ENCODE measurements at places on chromosomes 16 and 17.

DNA sequence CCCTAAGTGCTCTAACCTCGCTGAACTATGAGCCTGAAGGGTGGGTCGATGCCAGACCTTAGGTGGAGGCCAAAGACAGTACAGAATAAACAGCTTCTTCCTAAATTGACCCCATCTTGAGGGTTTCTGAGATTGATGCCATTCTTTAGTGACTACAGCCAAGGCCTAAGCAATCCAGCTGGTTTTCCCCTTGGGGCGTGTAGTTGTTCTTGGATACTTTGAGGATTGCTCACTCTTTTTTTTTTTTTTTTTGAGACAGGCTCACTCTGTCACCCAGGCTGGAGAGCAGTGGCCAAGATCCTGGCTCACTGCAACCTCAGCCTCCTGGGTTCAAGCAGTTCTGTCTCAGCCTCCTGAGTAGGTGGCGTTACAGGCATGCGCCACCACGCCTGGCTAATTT, 2.0 kb downstream of the OVCA2 start:
- DNase-seq = no peak

- DNase-seq = no peak
These were observed at the start of gene RRAD for GRCh38 chr16:66925322-66925840. Gene RRAD (minus strand): TSS chr16:66925535. CDS start chr16:66925179, 356 bp downstream.

GRCh38 chr17:58330538-58330996, 2.0 kb upstream of the TSPOAP1 start:
- DNase-seq = no peak

- no peak for DNase-seq
These were observed 423 bp upstream of the ASGR2 start for GRCh38 chr17:7114875-7115614.

DNA sequence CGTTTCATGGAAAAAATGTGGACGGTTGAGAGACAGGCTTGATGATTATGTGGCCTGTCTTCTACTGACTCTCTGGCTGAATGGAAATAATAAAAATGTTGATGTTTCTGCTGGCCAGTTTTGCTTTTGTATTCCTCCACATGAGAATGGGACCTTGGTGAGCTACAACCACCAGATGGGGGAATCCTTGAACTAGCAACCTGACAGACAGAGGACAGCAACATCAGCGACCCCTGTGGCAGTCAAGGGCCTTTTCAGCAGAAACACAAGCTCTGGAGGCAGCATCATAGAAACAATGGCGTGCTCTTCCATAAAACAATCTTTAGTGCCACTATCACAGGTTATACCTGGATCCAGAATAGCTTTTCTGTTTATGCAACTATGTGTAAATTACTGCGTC, 84.0 kb upstream of the ATP2A3 start:
- no peak for DNase-seq

DNA sequence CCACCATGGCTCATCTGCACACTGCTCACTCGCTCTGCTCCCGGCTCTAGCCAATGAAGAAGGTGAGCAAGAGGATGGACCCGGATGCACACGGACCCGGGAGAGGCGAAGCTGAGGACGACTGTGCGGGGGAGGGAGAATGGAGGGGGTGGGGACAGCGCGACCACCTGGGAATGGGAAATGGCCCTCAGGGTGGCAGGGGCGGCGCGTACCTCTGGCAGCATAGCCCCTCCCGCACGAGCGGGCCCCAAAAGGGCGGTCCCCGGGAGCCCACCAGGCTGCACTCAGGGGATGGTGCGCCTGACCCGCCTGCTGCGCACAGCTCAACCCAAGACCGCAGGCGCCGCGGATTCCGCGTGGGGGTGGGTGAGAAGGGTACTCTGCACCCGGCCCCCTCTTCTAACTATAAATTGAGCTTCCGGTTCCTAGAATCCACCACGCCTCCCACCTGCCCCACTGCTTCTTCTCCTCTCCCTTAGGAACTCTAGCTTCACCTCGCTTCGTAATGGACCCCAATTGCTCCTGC, 6.1 kb downstream of the MT1H start:
- DNase-seq = no peak

- no peak for DNase-seq
These were observed 14.8 kb downstream of the RAI1 start for GRCh38 chr17:17696085-17696484.

DNA sequence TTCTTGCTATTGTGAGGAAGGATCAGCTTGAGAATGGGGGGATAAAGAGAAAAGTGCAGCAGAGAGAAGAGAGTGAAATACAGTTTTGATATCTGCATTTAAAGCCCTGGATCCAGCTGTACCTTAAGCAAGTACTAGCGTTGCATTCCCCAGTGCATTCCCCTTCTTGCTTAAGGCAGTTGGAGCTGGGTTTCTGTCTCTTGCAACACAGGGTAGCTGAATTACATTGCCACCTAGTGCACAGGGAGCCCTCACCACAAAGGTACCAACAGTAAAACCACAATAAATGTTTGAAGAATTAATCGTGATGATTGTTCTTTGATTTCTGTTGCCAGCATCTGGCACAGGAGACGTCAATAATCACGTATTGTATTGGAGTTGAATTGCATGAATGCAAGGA, 588.7 kb downstream of the RBFOX1 start:
- DNase-seq = no peak

DNA sequence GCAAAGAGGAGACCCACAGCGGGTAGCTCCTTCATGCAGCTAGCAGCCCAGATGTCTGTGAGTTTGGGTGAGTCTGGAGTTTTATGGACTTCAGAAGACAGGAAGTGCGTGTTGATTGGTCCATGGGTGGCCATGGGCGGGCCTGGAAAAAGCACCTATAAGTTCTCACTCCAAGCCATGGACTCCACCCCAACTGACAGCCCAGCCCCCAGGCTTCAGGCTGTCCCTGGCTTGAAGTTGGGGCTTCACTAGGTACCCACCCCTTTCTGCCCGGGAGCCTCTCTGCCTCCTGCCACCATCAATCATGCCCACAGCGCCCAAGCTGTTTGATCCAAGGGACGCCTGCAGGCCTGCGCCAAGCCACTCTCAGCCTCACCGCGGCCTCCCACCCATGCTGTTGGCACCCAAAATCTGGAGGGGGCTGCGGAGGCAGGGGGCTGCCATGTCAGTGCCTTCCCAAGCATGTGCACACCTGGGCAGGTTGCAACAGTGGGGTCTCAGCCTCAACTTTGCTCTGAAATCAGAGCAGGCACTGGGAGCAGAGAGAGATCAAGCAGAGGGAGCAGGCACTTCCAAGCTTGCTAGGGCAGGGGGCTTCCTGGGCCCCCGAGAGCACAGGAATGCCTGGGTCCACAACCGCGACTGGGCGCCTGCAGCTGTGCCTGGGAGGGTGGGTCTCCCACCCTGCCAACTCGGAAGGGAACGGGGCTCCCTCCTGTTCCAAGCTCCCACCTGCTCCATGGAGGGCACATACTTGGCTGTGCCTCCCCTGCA, 1503.7 kb downstream of the CDH11 start:
- no peak for DNase-seq

DNA sequence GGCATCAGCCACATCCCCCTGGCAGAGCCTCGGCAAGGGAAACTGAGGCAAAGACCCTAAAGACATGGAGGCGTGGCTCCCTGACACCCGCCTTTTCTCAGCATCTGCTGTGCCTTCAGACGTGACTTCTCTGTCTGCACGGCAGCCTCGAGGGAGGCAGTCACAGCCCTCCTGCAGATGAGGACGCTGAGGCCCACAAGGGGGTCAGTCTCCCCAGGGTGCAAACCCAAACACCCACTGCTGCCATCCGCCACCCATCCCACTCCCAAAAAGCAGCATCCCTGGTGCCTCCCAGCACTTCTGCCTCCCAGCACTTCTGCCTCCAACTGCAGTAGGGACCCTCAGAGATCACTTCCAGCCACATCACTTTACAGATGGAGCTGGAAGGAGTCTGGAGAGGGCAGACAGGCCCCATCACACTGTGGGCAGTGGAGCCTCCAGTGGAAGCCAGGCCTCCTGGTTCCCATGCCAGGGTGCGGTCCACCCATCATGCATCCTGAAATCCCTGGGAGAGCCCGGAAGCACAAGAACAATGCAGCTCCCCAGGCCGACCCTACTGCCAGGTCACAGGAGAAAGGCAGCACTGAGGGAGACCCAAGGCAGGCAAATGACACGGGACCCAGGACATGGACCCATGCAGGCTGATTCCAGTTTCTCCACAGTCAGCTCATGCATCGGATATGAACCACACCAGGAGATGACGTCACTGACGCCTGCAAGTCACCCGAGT, 23.8 kb downstream of the KDM8 start:
- no peak for DNase-seq

GRCh38 chr17:4941319-4941610, 1.2 kb downstream of the RNF167 start:
- DNase-seq = no peak

- no peak for DNase-seq
These were observed 62.5 kb downstream of the EMP2 start for GRCh38 chr16:10517868-10518267.

DNA sequence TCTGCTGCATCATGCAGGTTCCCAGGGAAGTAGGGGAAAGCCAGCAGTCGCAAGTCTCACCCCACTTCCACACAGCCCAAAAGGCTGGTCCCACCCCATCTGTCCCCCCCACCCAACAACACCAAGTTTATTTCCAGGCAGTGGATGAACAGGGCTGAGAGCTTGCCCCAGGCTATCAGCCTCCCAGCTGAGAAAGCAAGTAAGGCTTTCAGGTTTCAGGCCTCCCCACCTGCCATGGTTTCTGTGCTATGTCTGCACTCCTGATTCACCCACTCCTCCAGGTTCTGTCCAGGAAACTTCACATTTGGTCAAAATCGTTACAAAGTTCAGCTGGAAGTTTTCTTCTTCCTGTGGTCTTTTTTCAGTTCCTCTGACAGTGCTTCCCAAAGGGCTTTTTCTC, 97.5 kb upstream of the HS3ST3A1 start:
- no peak for DNase-seq

GRCh38 chr17:6471531-6472465, 27.5 kb downstream of the PIMREG start:
- DNase-seq = no peak

DNA sequence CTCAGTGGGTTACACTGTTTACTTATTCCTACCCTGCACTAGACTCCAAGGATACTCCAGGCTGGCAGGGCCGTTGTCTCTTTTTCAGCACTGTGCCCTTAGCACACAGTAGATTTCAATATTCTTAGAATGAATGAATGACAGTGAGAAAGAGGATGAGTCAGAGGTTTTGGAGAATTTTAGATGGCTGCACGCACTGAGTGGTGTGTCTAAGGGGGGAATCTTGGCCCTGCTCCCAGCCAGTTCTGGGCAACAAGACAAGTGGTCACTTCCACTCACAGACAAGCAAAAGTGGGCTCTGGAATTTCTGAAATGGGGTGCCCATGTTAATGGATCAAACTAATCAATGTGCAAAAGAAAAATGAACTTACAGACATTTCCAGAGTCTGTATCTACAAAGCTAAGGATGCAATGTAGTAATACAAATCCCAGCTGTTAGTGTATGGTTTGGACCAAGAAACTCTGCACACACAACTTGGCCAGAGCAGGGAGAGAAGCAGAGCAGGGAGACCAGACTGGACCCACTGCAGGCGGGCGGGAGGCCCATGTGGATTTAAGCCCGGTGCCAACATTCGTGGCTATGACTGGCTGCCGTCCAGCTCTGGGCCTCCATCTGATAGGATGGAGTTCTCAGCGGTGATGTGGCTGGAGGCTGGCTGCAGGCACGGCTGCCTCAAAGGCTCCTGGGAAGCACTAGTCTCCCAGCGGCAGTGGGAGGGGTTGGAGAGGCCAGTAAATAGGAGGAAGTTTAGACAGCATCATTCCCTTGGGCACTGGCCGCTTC, 95.6 kb upstream of the CDYL2 start:
- no peak for DNase-seq

DNA sequence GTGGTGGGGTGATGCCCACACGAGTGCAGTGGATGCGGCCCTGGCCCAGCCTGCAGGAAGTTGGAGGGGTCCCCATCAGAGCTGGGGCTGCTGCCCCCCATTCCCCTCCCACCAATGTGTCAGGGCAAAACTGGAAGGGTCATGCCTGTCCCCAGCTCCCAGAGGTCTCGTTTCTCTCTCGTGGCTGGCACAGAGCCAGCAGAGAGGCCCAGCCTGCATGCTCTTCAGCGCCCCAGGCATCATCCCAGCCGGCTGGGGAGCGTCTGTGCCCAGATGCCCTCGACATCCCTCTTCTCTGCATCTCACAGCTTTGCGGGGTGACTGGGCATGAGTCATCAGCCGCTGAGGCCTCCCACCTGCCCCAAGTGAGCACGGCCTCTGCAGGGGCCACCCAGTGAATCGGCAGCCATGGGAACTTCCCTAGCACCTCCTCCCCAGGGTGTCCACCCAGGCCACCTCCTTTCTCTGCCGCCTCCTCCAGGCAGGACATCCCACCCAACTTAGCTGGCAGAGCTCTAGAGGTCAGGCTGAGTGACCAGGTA, 9.8 kb upstream of the CSNK1D start:
- no peak for DNase-seq

GRCh38 chr16:76800196-76800595, 390.8 kb upstream of the MON1B start:
- DNase-seq = no peak

DNA sequence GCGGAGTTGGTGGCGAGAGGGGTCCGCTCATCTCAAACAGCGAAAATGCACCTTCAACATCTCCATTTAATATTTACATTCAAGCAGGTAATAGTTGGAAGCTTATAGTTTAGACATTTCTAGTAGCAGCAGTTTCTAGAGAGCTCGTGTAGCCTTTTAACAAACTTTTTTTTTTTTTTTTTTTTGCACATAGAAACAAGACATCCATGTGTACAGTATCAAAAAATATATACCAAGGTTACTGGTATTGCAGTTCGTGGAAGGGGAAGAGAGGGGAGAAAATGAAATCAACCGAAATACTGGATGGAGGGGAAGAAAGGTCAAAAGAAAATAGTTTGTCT, 6.2 kb downstream of the CBX4 start:
- no peak for DNase-seq

DNA sequence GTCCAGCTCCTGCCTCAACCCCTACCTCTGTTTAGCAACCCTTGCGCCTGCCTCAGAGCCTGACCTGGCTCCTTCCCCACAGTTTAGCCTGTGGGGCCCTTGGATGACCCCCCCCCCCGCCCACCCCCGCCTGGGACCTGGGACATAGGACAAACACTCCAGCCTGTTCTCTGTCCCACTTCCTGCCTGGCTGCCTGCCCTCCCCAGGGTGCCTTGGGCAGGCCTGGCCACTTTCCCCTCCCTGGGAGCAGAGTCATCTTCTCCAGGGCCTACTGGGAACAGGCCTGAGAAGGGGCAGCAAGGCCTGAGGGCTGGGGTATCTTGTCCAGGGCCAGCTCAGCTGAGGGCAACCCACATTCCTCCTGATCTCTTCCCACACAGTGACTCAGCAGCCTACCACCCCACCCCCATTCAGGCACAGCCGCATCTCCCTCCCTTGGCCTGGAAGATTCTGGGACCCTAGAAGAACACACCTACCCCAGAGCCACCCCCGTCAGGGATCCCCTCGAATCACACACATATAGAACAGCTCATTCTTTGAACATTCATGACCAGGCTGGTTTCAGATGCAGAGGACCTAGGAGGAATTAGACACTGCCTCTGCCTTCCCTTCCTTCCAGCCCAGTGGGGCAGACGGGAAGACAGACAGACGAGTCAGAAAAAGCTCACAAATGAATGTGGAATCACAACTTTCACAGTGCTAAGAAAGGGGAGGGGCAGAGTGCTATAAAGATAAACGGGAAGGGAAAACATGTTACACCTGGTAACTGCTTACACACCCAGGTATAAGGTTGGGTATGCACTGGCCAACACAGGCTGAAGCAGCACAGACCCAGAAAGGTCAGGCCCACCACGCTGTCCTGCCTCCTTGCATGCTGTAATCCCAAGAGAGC, 6.0 kb downstream of the FHOD1 start:
- no peak for DNase-seq

GRCh38 chr17:82887255-82888164, 47.7 kb upstream of the ZNF750 start:
- no peak for DNase-seq
